ENCODE measurements at places on chromosomes 16 and 17.

GRCh38 chr17:76940738-76941350 lies 72.6 kb downstream of the MGAT5B start:
- DNase-seq, result no peak

GRCh38 chr17:27473748-27474609 lies 17.7 kb downstream of the KSR1 start:
- DNase-seq, result peak; percentile 85

- DNase-seq, result peak; percentile 14
Observed at GRCh38 chr16:10684511-10685151, 10.1 kb downstream of the TEKT5 start.

- no peak for DNase-seq
Observed at GRCh38 chr17:60664022-60664421, 13.6 kb upstream of the BCAS3 start.

DNA sequence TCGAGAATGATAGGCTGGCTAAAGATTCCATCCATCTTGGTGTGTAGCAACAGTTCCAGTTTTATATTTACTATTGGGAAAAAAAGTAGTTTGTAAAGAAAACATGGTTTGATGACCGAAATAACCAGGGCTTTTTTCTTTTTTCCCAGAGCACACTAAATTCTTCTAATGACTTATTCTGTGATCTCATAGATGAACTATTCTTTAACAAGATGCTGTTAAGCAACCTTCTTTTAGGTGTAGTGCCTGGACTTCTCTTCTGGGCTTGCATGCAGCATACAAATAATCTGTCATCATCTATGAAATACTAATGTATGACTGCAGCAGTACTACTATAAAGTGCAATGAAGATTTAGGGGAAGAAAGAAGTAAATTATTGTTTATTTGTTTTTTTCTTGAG lies 11.0 kb upstream of the CAPNS2 start:
- no peak for DNase-seq

DNA sequence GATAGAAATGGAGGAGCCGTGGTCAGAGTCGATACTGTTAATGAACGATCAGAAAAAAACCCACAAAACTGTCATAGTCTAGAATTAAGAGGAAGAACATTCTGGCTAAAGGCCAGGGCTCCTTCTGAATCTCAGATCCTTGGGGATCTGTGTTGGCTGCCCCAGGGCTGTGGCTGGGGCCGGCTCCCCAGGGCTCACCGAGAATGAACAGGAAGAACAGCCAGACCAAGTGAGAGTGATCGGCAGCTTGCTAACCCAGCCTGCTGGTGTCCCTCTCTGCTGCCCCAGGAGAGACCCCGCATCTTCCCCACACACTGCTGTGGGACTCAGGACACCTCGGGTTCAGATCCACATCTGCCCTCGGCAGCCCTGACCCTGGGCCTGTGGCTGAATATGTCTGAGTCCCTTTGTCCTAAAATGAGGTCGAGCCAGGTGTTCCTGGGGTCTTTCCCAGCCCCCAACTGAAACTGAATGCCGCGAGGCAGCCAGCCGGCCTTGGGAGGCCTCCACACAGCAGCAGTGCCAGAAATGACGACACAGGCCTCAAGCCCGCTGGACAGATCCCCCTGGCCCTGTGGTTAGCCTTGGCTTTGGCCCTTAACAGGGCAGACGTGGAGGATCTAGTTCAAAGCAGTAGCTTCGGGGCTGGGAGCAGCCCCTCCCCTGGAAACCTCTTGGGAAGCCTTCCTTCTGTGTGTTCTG lies 23.9 kb upstream of the CLEC18A start:
- DNase-seq, result peak; percentile 68

DNA sequence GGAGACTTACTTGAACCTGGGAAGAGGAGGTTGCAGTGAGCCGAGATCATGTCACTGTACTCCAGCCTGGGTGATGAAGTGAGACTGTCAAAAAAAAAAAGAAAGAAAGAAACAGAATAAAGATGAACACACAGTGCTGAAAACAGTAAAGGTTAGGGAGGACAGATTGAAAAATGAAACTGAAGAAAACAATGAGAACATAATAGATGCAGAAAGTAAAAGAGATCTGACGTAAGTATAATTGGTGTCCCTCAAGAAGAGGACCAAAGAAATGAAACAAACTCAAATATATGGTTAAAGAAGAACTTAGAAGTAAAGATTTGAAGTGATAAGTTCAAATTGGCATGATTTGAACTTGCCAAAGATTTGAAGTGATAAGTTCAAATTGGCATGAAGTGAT lies 7.1 kb downstream of the DCAF7 start:
- no peak for DNase-seq

GRCh38 chr17:48576479-48577309 lies 1.5 kb downstream of the HOXB4 start:
- DNase-seq, result no peak

DNA sequence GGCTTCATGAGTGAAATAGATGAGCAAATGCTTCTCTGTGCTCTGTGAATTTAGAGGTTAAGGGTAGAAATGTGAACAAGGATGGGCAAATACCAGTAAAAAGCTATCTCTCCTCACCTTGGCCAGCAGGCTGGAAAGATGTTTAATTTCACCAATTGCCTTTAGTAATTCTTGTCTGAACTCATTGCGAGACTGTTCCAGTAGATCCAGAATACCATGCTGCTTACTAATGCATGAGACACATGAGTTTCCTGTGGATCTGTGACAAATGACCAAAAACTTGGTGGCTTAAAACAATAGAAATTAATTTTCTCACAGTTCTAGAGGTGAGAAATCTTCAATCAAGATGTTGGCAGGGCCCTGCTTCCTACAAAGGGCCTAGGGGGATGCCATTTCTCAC lies 9.3 kb upstream of the ZNF624 start:
- DNase-seq, result no peak

DNA sequence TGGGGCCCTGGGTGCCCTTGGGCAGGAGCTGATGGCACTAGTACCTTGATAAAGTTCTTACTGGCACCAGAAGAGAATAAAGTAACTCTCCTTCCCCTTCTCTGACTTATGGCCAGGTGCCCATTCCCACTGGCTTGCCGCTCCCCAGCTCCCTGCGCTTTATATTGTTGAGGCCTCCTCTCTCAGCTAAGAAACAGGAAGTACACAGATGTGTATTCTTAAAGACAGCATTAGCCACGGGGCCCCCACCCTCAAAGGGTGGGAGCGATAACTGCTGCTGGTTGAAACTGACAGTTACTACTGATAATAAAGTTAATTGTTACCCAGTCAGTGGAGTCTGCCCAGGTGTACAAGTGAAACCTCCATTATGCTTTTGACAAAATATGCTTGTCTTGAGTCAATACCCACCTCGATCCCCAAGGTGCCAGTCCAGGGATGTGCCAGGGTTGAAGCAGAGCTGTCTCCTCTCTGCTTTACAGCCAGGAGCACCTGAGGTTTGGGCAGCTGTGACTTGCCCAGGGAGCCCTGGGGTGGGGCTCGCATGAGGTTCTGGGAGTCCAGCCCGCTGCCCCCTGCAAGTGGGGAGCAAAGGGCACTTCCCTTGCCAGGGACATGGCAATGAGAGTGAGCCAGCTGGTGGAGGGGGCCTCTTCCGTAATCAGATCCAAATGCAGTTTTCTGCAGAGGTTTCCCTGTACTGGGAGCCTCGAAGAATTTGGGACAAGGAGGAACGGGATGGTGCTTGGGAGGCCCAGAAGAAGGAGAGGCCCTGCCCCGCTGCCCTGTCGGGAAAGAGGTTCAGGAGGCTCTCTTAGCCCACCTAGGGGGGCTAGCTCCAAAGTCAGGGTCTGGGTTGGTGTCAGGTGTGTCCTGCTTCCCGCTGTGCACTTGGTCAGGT lies 5.4 kb upstream of the CLDN9 start:
- DNase-seq, result no peak

DNA sequence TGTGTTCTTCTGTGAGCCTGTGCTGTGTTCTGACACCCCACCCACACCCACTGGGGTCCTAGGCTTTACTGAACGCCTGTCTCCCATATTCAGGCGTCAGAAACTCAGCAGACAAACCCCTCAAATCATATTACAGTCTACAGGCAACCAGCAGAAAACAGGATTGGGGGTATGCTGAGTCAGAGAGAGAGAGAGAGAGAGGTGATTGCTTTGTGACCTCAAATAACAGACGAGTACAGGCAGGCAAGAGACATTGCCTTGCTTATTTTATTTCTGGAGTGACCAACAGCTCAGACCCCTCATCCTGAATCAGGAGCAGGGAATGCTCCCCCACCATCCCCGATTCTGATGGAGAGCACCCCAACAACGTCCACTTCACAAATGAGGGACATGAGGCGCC lies 473.9 kb downstream of the PMP22 start:
- DNase-seq, result no peak

GRCh38 chr17:36611345-36612072 lies 10.1 kb downstream of the MRM1 start:
- DNase-seq, result no peak

DNA sequence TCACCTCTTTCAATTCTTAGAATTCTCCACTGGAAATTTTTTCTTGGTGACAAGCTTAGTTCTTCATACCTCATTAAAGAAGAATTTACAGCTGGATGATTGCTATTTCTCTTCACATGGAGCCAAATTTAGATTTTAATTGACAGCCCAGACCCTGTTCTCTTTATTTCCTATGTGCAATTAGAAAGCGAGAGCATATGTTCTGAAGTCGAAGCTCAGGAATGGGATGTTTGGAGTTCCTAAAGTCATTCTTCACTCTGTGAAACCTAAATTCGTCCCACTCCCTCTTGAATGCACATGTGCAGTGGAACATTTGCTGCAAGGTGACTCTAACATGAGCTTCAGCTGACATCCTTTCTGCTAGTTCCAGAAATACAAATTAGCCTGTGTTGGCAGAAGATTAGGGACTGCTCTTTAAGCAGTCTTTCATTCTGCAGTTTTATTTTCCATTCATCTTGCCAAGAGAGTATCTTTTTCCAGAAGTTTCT lies 129.3 kb upstream of the KCNJ16 start:
- no peak for DNase-seq

DNA sequence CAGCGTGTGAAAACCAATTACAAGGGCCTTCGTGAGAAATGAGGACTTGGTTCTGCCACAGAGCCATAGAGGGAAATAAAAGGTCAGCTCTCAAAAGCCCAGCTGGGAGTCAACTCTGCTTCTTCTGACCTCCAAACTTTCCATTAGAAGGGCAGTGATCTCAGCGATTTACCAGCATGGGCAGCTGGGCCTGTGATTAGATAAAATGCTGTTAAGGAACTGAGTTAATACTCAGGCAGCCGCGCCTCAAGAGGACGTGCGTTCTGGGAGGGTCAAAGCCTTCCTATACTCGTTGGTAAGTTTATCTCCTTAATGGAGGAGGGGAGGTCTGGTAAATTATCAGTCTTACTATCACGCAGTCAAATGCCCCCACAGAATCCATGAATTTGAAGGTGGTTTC lies 480.2 kb upstream of the ERCC4 start:
- DNase-seq, result peak; percentile 26

DNA sequence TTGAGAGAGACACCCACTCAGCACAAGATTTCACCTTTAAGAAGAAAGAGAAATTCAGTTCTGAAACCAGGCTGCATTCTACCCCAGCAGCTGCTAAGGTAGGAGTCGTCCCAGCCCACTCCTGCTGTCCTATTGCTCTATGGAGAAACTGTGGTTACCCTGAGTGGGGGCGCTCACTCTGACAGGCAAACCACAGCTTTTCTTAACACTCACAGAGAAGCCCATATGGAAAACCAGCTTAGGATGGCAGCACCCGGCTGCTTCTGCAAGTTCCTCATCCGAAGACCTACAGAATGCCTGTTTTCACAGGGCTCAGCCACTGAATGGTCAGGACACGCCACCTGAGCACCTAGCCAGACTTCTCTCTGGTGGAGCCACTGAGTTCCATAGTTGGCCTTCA lies 7.5 kb downstream of the ATP5PD start:
- DNase-seq, result no peak

GRCh38 chr17:74316220-74316619 lies 9.8 kb upstream of the KIF19 start:
- no peak for DNase-seq

- DNase-seq, result no peak
Observed at GRCh38 chr17:62809656-62810055, 1.5 kb upstream of the MARCHF10 start.

GRCh38 chr17:76736349-76737081 lies 616 bp downstream of the SRSF2 start:
- DNase-seq, result peak; percentile 95

- peak; percentile 25 for DNase-seq
Observed at GRCh38 chr17:65774787-65775186, 213.3 kb upstream of the AXIN2 start.

GRCh38 chr17:32709562-32709961 lies 167.4 kb downstream of the MYO1D start:
- DNase-seq, result no peak

GRCh38 chr17:42166196-42166763 lies 11.5 kb upstream of the RAB5C start:
- DNase-seq, result no peak

DNA sequence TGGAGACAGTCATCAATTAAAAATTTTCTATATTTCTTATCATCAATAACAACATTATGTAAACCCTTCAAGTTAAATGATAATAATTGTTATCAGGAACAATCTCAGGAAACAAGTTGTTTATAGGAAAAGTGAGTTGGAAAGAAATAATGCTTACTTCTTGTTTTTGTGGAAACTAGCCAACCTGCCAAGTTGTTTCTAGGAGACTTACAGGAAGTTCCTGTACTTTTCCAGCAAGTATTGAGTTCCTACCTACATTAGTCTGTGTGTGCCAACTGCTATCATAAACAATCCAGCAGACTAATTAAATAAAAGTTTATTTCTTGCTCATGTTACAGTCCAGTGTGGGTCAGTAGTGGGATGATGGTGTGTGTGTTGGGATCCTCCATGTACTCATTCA lies 1.6 kb upstream of the CCL14 start:
- DNase-seq, result no peak

GRCh38 chr17:57552114-57552624 lies 192.9 kb downstream of the CCDC182 start:
- DNase-seq, result peak; percentile 79

- DNase-seq, result no peak
Observed at GRCh38 chr16:28901862-28902261, 23.2 kb downstream of the RABEP2 start.

- no peak for DNase-seq
Observed at GRCh38 chr17:41547378-41547841, 19.3 kb upstream of the KRT19 start.

- peak; percentile 25 for DNase-seq
Observed at GRCh38 chr16:2884041-2884451, 1.0 kb downstream of the FLYWCH2 start.

DNA sequence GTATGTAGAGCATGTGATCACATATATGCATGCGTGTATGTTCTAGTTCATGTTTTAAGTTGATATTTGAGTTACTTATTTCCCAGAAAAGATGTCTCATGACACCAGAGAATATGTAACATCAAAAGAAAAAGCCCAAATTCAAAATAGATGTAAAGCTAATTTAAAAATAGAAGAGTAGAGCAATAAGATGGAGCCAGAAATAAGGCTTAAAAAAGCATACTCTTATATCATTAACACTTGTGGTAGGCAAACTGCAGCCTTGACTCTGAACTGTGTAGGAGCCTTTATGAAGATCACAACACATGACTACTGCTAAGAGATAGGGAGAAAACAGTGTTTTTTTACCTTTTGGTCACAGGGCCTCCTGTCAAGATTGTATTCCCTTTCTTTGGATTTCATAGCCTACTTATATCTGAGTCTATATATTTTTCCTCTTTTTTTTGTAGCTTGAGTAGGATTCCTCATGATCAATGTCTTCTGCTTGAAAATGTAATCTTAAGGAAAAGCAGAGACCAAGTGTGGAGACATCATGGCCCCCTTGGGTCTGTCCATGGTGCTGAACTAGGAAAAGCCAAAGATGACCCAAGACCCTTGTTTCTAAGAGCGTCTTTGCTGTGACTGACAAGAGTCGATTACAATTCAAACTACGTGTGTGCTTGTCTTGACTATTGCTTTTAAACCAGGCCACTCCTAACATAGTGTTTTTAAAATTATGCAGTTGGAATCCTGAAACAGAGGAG lies 390.4 kb downstream of the SHISA9 start:
- DNase-seq, result no peak
